CD4-positive, alpha-beta T cell treated with Interleukin-17A for 4 hours (primary cell): ENCODE measurements at places on chromosomes 11 and 22.

DNA sequence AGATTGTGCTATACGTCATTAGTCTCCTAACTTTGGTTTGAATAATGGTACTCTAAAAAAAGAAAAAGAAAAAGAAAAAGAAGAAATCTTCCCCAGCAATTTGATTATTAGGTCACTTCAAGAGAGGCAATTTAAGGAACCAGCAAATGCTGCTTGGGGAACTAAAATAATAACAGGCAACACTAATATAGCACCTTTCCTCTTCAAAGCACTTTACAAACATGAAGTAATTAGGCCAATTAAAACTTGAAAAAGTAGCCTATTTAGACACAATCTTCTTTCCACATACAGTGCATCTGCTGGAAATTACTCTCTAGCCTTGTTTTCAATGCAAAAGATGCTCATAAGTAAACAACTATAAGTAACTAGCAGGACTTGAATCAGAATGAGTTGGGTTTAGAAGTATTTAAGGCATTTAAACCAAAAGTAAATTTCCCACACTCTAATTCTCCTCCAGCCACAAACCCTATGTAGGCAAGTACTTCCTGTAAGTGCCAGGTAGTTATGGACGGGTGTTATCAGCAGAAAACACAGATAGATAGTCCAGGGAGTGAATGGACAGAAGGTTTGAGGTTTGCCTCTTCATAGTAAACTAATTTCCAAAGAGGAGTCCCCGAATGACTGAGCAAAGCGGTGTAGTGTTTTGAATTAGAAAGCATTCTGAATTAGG lies 44.5 kb downstream of the LRRC4C start:
- DNase-seq, result no peak

GRCh38 chr11:36748836-36749235 lies 150.8 kb upstream of the RAG2 start:
- no peak for DNase-seq

- DNase-seq, result peak; percentile 20
Measured at GRCh38 chr11:57277845-57278720, 41.0 kb upstream of the APLNR start.

- no peak for DNase-seq
Measured at GRCh38 chr11:331358-332060, 10.8 kb upstream of the IFITM3 start.

DNA sequence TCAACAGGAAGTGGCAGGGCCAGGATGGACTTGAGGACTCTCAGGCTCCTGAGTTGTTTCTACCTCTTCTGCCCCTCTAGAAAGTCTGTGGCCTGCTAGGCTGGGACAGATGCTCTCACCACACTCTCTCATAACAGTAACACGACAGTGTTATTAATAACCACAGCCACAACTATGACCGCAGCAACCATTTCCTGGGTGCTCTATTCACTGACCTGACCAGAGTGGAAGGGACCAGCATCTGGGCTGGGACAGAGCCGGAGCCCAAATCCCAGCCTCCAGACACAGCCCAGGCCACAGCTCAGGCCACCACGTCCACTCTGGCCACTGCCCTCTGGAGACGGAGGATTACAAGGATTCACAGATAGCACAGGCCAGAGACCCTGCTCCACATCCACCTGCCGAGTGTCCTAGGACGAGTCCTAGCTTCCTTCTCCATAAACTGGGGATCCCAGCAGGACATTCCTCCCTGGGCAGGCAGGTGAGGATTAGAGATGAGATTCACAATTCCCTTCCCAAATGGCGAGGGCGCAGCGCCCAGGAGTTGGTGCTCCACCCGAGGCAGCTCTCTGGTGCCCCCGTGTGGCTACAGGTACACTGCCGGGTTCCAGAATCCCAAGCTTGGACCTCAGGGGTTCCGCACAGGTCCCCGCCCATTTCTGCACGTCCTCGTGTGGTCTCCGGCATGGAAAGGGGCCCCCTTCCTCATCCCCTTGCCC lies 7.1 kb downstream of the PNPLA5 start:
- peak; percentile 52 for DNase-seq

DNA sequence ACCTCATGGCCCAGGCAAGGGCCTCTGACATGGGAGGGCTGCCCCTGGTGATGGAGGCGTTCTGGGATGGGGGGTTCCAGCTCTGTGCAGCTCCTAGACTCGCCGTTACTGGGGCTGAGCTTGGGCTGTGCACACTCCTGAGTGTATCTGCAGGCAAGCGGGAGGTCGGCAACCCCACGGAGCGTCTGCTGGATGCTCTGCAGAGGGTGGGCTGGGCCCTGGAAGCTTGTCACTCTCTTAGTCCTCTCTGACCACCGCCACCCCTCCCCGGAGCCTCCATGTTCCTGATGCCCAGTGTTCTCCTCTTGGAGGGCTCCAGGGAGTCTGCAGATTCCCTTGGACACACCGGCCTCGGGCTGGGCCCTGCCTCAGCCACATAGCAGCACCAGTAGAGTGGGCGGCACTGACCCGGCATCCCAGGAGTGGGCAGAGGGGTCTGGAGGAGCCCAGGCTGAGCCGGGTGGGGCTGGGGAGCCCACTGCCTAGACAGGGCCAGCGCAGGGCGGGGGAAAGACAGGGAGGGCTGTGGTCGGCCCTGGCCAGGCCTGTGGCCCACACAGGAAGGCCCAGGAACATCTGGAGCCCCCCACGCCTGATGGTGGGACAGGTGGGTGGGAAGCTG lies 20.6 kb upstream of the MUC5B start:
- DNase-seq, result peak; percentile 2

GRCh38 chr11:124402326-124402922 lies 3.6 kb upstream of the OR8B3 start:
- DNase-seq, result peak; percentile 30

GRCh38 chr22:29524442-29525191 lies 28.9 kb downstream of the THOC5 start:
- DNase-seq, result peak; percentile 19

DNA sequence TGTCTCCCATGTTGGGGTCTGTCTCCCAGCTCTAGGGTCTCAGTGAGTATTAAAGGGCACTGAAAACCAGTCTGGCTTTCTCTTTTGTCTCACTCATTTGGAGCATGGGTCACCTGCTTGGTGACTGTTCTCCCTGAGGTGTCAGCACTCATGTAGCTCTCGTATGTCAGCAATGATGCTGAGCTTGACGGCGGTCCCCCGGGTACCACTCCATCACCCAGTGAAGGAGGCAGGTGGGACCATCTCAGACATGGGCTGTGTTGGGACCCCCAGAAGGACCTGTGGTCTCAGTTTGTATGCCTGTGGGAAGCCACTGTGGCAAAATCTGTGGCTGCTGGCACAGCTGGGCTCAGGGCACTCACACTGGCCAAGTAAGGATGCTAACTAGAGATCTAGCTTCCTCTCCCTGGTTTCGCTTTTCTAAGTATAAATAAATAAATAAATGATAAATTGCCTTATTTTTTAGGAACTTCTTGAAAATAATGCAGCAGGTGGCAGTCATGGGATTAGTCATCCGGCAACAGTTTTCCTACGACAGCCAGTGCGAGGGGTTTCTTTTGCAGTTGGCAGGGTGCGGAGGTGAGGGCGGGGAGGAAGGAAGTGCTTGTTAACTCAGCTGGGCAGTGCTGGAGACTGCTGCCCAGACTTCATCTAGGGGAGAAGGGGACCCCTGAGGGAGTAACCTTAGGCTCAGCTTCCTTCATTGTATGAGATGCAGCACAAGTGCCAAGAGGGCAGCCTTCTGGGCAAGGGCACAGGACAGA lies 48.8 kb downstream of the OSBP2 start:
- no peak for DNase-seq

DNA sequence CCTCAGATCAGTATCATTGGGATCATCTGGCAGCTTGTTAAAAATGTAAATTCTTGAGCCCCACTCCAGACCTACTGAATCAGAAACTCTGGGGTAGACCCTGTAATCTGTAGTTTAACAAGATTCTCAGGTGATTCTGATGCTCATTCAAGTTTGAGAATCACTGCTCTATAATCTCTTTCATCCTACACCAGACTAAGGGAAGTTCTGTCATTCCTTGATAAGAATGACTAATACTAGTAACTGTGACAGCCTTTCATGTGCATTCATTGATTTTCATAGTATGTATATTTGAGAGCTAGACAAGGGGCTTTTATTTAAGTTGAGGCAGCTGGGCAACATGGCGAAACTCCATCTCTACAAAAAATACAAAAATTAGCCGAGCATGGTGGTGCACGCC lies 30.0 kb downstream of the NAT10 start:
- DNase-seq, result no peak

- no peak for DNase-seq
Measured at GRCh38 chr11:2088746-2089535, 50.2 kb downstream of the IGF2 start.
